ENCODE measurements at places on chromosomes 5 and 9. TPM values are rescaled to one million over a fixed set of nuclear protein-coding genes. Genes with fewer than 3 reads are reported as not detected.

The ELOVL7 gene
- 66.8 TPM for total RNA-seq

The PRDM9 gene
- not detected for total RNA-seq

The PCDHGA2 gene
- 6.7 TPM for total RNA-seq

The STING1 gene
- 35.3 TPM for total RNA-seq

The NR2F1-AS1 gene
- total RNA-seq: 29.5 TPM

DNA sequence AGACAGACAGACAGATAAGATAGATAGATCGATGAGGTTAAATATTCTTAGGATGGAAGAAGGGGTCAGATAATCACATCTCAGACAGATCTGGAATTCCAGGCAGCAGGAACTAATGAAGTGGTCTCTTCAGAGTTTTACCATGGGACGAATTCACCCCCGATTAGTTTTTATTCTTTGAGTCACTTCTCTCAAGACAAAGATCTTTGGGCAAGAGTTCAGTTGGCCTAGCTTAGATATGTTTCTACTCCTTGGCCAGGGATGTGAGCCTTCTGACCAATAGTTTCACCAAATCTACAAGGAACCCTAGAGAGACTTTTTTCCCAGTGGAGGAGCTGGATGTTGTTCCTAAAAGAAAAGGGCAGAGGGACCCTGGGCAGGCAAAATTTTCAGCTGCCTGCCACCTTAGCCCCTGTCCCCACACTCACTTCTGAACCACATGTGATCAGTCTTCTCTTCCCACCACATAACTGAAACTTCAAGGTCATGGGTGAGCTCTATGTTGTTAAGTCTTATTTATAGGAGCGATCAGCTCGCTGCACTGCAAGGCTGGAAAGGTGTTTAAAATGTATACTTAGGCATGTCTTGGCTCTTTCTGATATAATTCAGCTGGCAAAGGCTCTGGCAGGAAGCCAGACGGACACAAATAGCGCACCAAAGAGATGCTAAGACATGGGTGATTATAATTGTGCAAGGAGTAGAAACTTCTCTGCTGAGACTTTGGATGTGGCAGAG is 132.9 kb downstream of the PALM2AKAP2 start:
- no peak for DNase-seq

GRCh38 chr5:27403243-27403882 is 365.0 kb upstream of the CDH9 start:
- no peak for DNase-seq

DNA sequence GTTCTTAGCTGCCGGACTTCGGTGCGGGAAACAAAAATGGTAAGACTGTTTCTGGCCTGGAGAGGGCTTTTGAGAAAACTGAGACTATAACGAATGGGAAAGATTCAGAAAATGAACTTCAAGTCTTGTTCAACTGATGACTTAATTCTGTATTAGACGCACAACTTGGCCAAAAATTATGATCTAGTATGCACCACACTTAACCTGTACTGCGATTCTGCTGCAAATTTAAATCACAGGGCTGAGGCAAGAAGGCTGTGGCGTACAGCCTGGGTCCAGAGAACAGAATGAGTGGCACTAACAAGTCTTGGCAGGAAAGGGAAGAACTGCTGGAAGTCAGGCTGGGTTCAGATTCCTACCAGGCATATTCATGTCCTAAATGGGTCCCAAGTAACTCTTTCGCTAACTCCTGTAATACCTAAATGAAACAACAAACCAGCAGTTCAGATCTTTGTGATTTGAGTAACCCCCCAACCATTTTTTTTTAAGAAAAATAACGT is 781 bp upstream of the COL23A1 start:
- DNase-seq: no peak

DNA sequence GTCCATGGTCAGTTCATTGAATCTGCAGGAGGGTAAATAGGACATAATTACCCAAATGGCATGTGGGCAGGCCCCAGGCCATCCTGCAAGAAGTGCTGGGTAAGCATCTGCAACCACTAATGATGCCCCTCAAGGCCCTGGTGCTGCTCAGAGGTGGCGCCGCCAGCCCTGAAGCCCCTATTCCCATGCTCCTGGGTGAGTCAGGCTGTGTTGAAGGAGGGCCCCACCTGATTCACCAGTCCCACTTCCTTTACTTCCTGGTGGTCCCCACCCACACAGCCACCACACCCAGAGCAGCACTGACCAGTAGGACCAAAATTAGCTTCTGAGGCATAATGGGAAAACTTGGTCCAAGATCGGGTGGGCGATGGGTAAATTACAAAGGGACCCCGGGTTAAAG is 120.4 kb upstream of the SPRY4 start:
- no peak for DNase-seq

DNA sequence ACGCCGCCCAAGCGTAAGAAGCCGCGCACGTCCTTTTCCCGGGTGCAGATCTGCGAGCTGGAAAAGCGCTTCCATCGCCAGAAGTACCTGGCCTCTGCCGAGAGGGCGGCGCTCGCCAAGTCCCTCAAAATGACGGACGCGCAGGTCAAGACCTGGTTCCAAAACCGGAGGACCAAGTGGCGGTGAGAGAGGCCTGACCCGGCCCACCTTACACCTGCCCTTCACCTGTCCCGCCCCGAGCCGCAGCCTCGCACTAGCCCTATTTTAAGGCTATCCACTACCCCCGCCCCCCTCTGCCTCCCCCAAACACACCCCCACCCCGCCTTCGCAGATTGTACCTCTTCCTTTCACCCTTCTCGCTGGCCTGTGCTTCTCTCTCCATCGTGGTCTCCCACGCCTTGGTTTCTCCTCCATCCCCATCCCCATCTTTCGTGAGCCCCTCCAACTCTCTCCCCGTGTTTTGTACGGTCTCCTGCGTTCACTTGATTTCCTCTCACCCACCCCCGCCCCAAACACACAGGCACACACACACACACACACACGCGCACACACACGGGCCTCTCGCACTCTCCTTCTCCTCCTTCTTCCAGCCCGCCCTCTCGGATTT is 1.3 kb downstream of the TLX3 start:
- DNase-seq: no peak

GRCh38 chr5:104345222-104346016 is 782.8 kb upstream of the NUDT12 start:
- DNase-seq: no peak

DNA sequence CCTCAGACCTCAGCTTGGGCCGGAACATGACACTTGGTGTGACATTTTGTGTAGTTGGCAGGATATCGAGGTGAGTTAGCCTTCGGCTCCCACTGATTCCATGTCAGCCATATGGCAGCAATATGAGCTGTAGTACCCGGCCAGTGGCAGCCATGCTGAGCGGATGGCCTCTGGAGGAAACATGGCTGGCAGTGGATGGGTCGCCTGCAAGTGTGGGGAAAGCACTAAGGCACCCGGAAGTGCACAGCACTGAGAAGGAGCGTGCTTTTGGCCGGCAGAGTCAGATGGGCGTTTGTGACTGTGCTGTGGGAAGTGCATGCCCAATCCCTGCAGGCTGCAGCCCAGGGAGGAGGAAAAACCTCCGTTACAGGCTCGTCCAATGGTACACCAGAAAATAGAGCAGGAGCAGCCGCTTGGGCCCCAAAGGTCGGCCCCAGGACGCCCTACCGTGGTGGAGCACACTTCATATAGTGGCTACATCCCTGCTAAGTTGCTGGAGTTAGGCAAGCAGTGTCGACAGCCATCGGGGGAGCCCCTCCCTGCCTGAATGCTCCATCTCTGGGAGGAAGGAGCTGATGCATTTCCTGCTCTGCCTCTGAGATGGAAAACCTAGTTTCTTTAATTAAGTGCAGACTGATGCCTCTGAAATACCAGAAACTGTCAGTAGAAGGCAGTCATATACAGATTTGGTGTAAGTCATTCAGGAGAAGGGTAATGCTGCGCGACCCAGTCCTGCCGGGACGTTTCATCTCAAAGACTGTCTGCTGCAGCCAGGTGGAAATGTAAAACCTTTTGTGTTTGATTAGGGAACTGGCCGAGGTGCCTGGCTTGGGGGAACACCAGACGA is 2185.8 kb upstream of the ACO1 start:
- DNase-seq: no peak

DNA sequence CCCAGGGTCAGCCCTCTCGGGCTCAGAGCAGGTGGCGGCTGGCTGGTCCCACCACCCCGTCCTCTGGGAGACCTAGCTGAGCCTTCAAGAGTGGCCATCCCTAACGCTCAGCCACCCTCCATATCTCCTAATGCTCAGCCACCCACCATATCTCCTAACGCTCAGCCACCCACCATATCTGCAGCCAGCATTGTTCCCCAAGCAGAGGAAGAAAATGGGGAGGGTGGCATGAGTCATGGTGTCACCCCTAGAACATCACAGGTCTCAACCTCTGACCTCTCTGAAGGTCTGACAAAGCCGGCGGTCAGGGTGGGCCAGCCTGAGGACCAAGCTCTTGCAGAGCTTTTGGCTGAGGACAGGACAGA is 14.7 kb downstream of the LHX3 start:
- DNase-seq: no peak

- peak; percentile 29 for DNase-seq
These were observed 65.2 kb downstream of the TMC1 start for GRCh38 chr9:72586388-72587130.

Data from mucosa of gallbladder (tissue), 1 donor.